Thoracic aorta (tissue), 2 donors: ENCODE measurements at places on chromosomes 5 and 9.

DNA sequence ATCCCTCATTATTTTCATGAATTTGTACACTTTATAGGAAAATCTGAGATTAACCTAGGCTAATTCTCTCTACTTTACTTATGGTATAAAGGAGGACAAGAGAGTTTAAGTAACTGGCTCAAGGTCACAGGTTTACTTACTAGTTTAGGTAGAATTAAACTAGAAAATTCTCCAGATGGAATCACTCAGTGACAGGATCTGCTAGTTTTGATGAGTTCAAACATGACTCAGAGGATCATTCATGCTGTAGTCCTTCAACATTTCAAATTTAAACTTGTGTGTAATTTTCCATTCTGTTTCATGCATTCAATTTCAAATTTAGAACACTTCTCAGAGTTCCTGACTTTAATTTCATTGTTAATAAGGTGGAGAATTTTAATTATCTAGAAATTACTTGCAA is 485.7 kb upstream of the TUSC1 start:
- no peak overlapping the region for H3K27ac ChIP-seq
- DNase-seq = no peak
- no peaks in the 10 kb centered on the region for H3K4me1 ChIP-seq
- H3K27me3 ChIP-seq = no peaks in the 10 kb centered on the region

DNA sequence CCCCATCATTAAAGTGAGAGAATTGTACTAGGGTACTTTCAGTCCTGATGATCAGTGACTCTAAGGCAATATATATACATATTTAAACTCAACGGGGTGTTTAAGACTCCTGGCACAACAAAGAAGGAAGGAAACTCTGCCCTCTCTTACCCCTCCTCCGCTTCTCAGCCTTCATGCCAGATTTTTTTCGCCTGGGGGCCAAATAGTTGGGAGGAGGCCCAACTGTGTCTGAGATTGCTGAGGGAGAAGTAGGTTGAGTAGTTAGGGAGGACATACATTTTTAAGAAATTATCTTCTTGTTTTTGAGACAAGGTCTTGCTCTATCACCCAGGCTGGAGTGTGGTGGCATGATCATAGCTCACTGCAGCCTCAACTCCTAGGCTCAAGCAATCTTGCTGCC is 127.7 kb upstream of the SHB start:
- no peaks in the 10 kb centered on the region for H3K36me3 ChIP-seq
- no peaks in the 10 kb centered on the region for H3K27me3 ChIP-seq
- H3K4me1 ChIP-seq = no peaks in the 10 kb centered on the region

- H3K36me3 ChIP-seq = no peaks in the 10 kb centered on the region
- DNase-seq = no peak
- H3K27ac ChIP-seq = no peak overlapping the region
- H3K4me3 ChIP-seq = no peak overlapping the region
- no peaks in the 10 kb centered on the region for H3K4me1 ChIP-seq
These were observed 21.1 kb upstream of the PDZD2 start for GRCh38 chr5:31617867-31618266.

DNA sequence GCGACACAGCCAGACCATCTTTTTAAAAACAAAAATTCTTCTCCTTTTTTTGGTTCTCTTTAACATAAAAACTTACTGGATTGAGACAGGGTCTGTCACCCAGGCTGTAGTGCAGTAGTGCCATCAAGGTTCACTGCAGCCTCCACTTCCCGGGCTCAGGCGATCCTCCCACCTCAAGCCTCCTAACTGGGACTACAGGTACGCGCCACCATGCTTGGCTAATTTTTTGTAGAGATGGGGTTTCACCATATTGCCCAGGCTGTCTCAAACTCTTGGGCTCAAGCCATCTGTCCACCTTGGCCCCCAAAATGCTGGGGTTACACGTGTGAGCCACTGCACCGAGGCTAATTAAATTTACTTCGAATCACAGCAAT is 13.8 kb downstream of the HNRNPK start:
- H3K27ac ChIP-seq = no peak overlapping the region
- no peaks in the 10 kb centered on the region for H3K27me3 ChIP-seq
- H3K36me3 ChIP-seq = peaks cover 39% of the 10 kb centered on the region

GRCh38 chr5:149826574-149826973 is 96.5 kb downstream of the PPARGC1B start:
- H3K4me3 ChIP-seq = no peak overlapping the region
- no peaks in the 10 kb centered on the region for H3K36me3 ChIP-seq
- no peaks in the 10 kb centered on the region for H3K27me3 ChIP-seq
- no peak for DNase-seq
- H3K4me1 ChIP-seq = no peaks in the 10 kb centered on the region

DNA sequence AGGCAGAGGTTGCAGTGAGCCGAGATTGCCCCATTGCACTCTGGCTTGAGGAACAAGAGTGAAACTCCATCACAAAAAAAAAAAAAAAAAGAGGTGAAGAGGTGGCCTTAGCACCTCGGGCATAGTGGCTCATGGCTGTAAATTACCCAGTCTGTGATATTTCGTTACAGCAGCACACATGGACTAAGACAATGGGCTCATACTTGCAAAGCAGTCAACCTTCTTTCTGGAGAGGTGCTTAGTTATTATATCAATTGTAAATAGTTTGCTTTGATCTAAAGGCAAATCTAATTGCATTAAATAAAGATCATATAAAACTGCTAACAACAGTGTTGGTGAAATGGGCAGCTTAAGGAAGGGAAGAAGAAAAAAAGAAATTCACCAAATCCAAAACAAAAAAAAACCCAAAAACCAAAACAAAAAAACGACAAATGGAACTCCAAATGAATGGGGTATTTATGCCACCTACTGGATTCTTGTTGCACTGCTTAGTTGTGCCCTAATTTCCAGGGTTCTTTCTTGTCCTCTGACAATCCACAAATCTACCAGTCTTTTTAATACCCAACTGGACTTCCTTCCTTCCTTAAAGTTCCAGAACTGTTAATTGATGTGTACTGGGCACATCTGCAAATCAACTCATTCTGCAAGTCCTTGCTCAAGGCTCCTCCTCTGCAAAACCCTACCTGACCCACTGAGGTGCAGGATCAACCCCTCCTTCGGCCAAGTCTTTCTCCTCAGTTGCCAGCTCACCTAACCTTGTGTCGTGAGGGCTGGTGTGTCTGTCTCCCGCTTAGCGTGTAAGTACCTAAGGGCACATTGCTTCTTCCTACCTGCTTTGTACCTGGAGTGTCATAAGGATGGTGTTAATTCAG is 35.0 kb upstream of the DMRT1 start:
- no peaks in the 10 kb centered on the region for H3K36me3 ChIP-seq
- H3K4me1 ChIP-seq = no peaks in the 10 kb centered on the region
- H3K27me3 ChIP-seq = no peaks in the 10 kb centered on the region
- H3K4me3 ChIP-seq = no peak overlapping the region
- no peak overlapping the region for H3K27ac ChIP-seq

DNA sequence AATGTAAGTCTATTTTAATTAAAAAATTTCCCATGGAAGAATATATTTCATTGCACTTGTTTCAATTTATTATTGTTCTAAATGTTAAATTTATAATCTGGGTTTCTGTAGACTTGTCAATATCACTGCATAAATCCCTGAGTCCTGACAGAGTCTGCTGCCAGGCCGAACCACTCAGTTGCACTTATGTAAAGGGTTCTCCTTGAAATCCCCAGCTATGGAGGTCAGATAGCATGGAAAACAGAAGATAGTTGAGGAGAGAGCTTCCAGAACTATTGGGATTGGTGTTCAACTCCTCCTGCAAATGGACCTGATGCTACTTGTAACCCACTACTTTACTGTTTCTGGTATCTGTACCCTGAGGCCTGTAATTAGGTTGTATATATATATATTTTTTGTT is 37.2 kb downstream of the KDM4C start:
- no peak for DNase-seq
- no peaks in the 10 kb centered on the region for H3K27me3 ChIP-seq
- H3K27ac ChIP-seq = no peak overlapping the region
- H3K36me3 ChIP-seq = peaks cover 7% of the 10 kb centered on the region
- no peak overlapping the region for H3K4me3 ChIP-seq
- no peaks in the 10 kb centered on the region for H3K4me1 ChIP-seq

- DNase-seq = no peak
- H3K27ac ChIP-seq = no peak overlapping the region
- no peaks in the 10 kb centered on the region for H3K27me3 ChIP-seq
- H3K36me3 ChIP-seq = no peaks in the 10 kb centered on the region
These were observed 17.8 kb upstream of the LAMC3 start for GRCh38 chr9:130990978-130991777.

DNA sequence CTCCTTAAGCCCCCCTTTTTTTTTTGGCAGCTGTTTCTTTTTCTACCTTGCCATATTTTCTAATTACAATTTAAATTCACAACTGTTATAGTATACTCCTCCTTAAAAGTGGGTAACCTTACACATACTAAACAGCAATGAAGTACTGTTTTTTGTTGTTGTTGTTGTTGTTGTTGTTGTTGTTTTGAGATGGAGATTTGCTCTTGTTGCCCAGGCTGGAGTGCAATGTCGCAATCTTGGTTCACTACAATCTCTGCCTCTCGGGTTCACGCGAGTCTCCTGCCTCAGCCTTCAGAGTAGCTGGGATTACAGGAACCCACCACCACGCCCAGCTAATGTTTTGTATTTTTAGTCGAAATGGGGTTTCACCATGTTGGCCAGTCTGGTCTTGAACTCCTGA is 669.1 kb upstream of the CDH6 start:
- H3K4me1 ChIP-seq = no peaks in the 10 kb centered on the region
- H3K36me3 ChIP-seq = no peaks in the 10 kb centered on the region
- no peak overlapping the region for H3K27ac ChIP-seq
- DNase-seq = no peak

DNA sequence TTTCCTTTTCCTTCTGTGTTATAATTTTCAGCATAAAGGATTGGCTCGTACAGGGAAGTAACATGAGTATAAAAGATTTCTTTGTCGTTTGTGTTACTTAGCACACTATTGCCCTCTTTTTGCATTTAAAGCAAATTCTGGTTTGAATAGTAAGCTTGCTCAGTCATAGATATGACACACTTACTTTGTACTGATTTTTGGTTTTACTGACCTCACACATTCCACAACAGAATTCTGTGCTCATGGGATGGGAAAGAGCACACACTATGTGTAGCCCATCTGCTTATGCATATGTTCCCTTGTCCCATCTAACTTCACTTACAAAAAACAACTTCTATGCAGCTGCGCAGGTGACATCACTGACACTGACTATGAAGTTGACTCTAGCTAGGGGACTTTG is 111.9 kb upstream of the MTAP start:
- H3K27me3 ChIP-seq = no peaks in the 10 kb centered on the region
- no peak overlapping the region for H3K4me3 ChIP-seq
- H3K4me1 ChIP-seq = no peaks in the 10 kb centered on the region
- no peaks in the 10 kb centered on the region for H3K36me3 ChIP-seq
- no peak overlapping the region for H3K27ac ChIP-seq

- H3K4me1 ChIP-seq = no peaks in the 10 kb centered on the region
- DNase-seq = no peak
- no peak overlapping the region for H3K4me3 ChIP-seq
- H3K36me3 ChIP-seq = no peaks in the 10 kb centered on the region
- no peaks in the 10 kb centered on the region for H3K27me3 ChIP-seq
- no peak overlapping the region for H3K27ac ChIP-seq
These were observed 29.1 kb downstream of the SEC61B start for GRCh38 chr9:99251157-99251556.

- no peaks in the 10 kb centered on the region for H3K36me3 ChIP-seq
- no peak overlapping the region for H3K27ac ChIP-seq
- no peaks in the 10 kb centered on the region for H3K4me1 ChIP-seq
- H3K4me3 ChIP-seq = no peak overlapping the region
These were observed 141.1 kb upstream of the DAP start for GRCh38 chr5:10902145-10902544.

- H3K36me3 ChIP-seq = no peaks in the 10 kb centered on the region
- H3K4me1 ChIP-seq = no peaks in the 10 kb centered on the region
- no peaks in the 10 kb centered on the region for H3K27me3 ChIP-seq
- no peak for DNase-seq
These were observed 43.1 kb downstream of the CAMK2A start for GRCh38 chr5:150246429-150246828.

- H3K27ac ChIP-seq = no peak overlapping the region
- no peaks in the 10 kb centered on the region for H3K27me3 ChIP-seq
- H3K36me3 ChIP-seq = no peaks in the 10 kb centered on the region
- H3K4me3 ChIP-seq = no peak overlapping the region
These were observed 23.6 kb downstream of the SCAI start for GRCh38 chr9:125119643-125120286.

GRCh38 chr5:176868126-176868525 is 31.0 kb downstream of the HK3 start:
- H3K27ac ChIP-seq = no peak overlapping the region
- no peaks in the 10 kb centered on the region for H3K4me1 ChIP-seq
- no peak overlapping the region for H3K4me3 ChIP-seq
- H3K27me3 ChIP-seq = no peaks in the 10 kb centered on the region
- no peak for DNase-seq

GRCh38 chr5:138809391-138809790 is 56.2 kb downstream of the CTNNA1 start:
- H3K27me3 ChIP-seq = no peaks in the 10 kb centered on the region
- H3K27ac ChIP-seq = no peak overlapping the region
- peaks cover 25% of the 10 kb centered on the region for H3K4me1 ChIP-seq
- H3K36me3 ChIP-seq = no peaks in the 10 kb centered on the region
- H3K4me3 ChIP-seq = no peak overlapping the region

- no peak for DNase-seq
- no peak overlapping the region for H3K4me3 ChIP-seq
- no peak overlapping the region for H3K27ac ChIP-seq
- H3K27me3 ChIP-seq = no peaks in the 10 kb centered on the region
- no peaks in the 10 kb centered on the region for H3K4me1 ChIP-seq
These were observed 2300.3 kb downstream of the MAT2B start for GRCh38 chr5:165805756-165806155.

GRCh38 chr5:178650214-178650613 is 23.4 kb upstream of the CLK4 start:
- H3K27me3 ChIP-seq = no peaks in the 10 kb centered on the region
- DNase-seq = no peak
- no peak overlapping the region for H3K4me3 ChIP-seq
- no peak overlapping the region for H3K27ac ChIP-seq

DNA sequence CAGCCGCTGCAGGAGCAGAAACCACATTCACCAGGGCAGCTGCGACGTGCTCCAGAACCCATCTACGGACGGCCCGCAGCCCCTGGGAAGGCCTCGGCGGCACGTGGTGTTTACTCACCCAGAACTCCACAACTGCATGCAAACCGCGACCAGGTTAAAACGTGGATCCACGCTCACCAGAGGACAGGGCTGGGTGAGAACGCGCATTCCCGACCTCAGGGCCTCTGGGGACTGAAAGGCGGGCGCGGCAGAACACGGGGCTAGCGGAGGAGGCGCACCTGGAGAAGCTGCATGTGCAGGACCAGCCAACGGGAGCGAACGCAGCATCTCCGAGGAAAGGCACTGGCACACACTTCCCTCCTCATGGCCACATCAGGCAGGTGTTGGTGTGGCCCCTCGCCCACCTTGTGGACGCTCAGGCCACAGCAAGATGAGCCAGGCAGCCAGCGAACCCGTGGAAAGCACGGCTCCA is 24.0 kb upstream of the CAMSAP1 start:
- no peak for DNase-seq
- no peaks in the 10 kb centered on the region for H3K4me1 ChIP-seq
- H3K36me3 ChIP-seq = peaks cover 33% of the 10 kb centered on the region
